ENCODE measurements at places on chromosomes 6 and 20.

DNA sequence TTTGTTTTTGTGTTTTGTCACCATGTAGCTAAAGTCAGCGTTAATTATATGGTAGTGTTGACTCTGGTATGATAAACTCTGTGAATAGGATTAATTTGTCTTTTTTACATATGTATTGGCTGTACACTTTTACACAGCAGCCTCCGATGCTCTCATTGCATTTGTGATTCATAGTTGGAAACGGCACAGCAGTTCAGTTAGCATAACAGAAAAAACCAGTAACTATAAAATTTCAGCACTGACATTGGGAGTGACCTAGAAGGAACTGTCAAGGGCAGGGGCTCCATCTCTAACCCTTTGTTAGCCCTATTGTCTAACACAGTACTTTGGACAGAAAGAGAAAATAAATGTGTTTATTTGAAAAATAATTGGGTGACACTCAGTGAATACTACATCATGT, 5.6 kb upstream of the BEND6 start:
- no peak for DNase-seq

DNA sequence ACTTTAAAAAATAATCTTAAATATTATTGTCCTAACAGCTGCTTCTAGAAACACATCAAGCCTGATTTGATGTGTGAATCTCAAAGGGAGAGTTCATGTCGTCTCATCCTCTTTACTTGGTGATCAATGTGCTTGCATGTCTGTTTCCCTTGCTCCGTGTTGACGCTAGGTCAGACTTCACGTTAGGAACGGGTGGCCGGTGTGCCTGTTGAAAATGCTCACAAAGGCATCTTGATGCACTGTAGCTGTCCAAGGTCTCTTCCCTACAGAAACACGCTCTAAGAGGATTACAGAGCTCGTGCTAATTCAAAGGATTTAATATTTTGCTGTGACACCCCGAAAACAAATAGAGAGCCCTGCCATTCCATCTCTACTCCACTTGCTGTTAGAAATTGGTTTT, 84.6 kb downstream of the ID4 start:
- DNase-seq = peak; percentile 64

GRCh38 chr20:45725134-45725533, 3.0 kb downstream of the SPINT4 start:
- no peak for DNase-seq

GRCh38 chr6:26187981-26188635, 100.9 kb downstream of the HFE start:
- peak; percentile 82 for DNase-seq

- peak; percentile 9 for DNase-seq
Observed at GRCh38 chr6:6588064-6588923, at the start of gene LY86. TSS of gene LY86 (plus strand) at chr6:6588720. CDS start at chr6:6588735, 15 bp downstream.

DNA sequence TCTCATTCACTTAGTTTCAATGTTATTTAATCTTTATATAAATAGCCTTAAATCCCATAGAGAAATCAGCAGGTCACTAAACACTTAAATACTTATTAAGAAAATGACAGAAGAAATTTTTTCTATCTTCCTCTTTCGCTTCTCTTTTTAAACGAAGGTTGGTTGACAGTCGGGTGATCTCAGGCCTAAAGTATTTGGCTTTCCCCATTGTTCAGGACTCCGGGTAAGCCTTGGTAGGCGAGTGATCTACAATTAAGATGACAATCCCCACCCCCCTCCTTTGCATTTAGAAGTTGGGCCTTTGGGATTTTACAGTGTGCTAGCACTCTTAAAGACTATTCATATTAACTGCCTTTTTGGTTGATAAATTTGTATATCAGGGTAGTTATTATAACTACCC, 19.7 kb upstream of the UTRN start:
- peak; percentile 87 for DNase-seq

- DNase-seq = no peak
Observed at GRCh38 chr6:35487658-35488516, 9.0 kb downstream of the TEAD3 start.

- DNase-seq = peak; percentile 59
Observed at GRCh38 chr6:149012040-149012545, 265.3 kb downstream of the UST start.

- peak; percentile 8 for DNase-seq
Observed at GRCh38 chr6:54335871-54336270, 27.6 kb downstream of the TINAG start.

GRCh38 chr20:24987244-24987643, 5.3 kb downstream of the APMAP start:
- DNase-seq = no peak

DNA sequence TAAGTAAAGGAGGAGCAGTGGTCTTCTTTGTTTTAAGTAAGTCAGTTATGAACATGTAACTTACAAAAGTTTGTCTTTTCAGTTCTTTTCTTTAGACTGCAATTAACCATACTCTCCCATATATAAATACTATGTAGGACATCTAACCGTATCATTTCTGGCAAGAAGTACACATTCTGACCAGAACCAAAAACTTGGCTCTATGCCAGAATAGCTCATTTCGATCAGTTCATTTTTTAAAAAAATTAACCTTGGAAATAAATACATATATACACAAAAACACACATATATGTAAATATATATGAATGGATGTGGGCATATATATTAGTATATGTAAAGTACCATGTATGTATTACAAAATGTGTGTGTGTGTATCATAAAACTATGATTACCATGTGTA, 145.0 kb downstream of the PHACTR1 start:
- DNase-seq = no peak

GRCh38 chr20:46563170-46563859, 12.9 kb upstream of the OCSTAMP start:
- DNase-seq = no peak

GRCh38 chr20:10249048-10249770, 30.6 kb downstream of the SNAP25 start:
- DNase-seq = no peak

DNA sequence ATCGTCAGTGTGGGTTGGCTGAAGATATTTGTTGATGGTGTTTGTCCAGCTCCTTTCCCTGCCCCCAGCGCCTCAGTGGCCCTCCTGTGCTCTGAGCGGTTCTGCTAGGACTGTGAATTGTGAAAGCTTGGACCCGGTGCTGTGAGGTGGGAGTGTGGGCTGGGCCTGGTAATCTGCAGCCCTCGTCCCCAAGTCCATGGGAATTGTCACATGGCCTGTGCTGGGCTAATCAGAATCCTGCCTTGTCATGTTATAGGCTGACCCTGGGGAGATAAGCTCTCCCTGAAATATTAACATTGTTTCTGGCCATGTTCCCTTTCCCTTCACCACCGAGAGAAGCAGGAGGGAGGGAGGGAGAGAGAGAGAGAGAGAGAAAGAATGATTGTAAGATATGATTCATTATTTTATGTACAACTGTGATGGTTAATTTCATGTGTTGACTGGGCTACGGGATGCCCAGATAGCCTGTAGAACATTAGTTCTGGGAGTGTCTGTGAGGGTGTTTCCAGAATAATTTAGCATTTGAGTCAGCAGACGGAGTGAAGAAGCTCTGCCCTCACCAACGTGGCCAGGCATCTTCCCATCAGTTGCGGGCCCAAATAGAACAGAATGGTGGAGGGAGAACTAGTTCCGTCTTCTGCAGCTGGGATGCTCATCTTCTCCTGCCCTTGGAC, 62.4 kb downstream of the TFAP2C start:
- DNase-seq = no peak

DNA sequence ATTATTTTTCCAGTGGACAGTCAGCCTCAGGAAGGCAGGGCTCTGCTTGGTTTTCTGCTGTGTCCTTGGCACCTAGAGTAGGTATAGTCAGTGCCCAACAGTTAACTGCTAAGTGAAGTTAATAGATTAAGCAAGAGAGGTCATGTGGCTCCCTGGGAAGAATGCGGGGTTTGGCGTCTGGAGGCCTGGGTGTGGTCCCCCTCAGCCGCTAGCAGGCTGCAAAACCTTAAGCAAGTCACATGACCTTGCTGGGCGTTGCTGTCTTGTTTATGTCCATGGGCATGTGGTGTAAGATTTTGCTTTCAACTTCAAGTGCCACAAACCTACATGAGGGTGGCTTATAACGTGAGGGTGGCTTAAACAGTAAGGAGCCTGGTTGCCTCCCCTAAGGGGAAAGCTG, 75.5 kb upstream of the SCP2D1 start:
- DNase-seq = no peak

DNA sequence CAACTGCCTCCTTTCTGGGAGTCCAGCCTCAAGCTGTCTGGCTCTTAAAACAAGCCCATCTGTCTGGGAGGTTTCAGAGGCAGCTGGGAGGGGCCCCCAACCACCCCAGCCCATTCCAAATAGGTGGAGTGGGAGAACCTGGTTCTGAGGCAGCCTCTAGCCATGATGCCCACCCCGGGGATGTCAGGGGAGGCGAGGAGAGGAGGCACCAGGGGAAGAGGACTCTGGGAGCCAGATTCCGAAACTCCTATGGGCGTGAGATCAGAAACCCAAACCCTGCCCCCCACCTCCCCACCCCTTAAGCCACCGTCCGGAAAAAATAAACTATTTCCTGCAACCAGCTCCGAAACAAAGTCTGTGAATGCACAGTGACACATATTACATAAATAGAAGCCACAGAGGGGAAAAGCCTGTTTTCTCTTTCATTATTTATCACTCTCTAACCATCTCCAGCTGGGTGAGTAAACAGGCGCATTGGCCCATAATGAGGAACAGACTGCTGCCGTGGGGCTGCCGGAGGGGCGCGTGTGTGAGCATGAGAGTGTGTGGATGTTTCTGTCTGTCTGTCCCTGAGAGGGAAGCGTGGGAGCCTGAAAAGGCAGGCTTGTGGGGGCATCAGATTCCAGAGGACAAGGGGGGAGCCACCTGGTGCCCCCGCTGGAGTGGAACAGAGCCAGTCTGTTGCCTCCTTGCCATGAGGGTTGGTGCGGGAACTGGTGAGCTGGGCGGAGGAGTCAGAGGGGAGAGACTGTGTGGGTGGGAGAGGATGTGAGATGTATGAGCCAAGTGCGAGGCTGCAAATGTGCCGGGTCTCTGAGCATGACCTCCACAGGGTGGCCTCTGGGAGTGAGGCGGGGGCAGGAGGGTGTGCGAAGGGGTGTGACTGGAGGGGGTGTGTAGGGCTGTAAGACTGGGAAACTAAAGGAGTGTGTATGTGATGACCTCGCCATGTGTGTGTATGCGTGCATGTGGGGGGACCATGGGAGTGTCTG, 14.3 kb upstream of the FOXP4 start:
- peak; percentile 81 for DNase-seq

- no peak for DNase-seq
Observed at GRCh38 chr6:167856999-167857660, 30.4 kb downstream of the AFDN start.

DNA sequence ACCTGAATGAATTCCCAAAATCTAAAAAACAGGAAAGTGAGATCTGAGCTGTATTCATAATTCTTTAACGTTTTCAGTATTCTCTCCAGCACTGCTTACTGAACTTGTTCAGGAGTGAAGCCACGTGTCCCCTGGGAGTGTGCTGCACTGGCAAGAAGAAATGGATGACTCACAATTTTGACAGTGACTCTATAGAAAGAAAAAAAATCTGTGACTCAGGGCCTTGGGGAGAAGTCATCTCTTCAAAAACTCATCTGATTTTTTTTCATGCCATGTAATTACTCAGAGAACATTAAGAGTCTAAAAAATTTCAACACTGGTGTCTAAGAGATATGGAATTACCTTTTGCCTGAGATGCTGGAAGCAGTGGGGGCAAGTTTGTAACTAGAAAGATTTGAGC, 39.7 kb downstream of the ANKEF1 start:
- peak; percentile 63 for DNase-seq

DNA sequence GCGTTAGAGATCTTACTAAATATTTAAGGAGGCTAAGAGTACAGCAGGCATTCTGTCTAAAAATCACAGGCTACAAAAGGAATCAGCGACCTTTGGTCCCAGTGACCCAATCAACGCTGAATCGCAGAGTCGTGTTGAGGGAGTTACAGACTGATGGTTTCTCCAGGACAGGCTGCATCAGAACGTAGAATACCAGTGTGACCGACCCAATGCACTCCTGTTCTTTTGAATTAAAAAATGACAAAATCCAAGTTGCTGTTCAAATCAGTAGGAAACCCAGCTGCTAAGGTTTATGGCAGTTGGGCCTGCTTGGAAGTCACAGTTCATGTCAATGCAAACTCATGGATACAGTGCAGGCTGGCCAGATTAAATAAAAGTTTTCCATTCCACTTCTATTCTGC, 155.8 kb upstream of the AFDN start:
- no peak for DNase-seq

- DNase-seq = no peak
Observed at GRCh38 chr6:44119704-44120262, 7.5 kb downstream of the MRPL14 start.

- DNase-seq = no peak
Observed at GRCh38 chr20:51889466-51889865, 87.1 kb upstream of the SALL4 start.

DNA sequence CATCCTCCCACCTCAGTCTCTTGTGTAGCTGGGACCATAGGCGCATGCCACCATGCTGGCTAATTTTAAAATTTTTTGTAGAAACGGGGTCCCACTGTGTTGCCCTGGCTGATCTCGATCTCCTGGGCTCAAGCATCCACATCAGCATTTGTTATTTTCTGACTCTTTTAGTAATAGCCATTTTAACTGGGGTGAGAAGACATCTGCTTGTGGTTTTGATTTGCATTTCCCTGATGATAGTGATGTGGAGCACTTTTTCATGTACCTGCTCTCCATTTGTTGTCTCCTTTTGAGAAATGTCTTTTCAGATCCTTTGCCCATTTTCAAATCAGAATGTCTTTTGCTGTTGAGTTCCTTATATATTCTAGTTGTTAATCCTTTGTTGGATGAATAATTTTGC, 22.2 kb upstream of the TULP4 start:
- DNase-seq = no peak

DNA sequence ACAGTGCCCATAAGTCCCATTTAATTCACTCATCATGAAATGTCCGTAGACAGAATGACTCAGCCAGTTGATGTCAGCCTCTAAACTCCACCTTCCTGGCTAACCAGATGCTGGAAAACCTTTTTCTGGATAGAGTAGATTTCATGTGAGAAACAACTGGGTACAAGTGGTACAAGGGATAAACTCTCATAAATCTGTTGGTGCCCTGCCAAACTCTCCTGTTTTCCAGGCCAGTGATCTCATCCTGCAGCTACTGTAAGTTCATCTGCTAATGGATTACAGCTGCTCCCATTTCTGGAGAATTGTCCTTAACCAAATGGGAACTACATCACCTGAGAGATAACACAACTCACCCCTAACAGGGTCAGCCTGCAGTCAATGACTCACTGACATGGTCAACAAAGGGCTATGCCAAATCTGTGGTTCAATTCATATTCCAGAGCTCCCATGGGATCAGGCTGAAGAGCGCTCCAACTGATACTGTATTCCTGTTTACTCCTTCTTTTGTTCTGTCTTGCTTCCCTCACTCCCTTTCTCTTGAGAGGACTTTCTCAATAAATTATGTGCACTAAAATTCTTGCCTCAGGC, 210.1 kb upstream of the HDDC2 start:
- DNase-seq = no peak

DNA sequence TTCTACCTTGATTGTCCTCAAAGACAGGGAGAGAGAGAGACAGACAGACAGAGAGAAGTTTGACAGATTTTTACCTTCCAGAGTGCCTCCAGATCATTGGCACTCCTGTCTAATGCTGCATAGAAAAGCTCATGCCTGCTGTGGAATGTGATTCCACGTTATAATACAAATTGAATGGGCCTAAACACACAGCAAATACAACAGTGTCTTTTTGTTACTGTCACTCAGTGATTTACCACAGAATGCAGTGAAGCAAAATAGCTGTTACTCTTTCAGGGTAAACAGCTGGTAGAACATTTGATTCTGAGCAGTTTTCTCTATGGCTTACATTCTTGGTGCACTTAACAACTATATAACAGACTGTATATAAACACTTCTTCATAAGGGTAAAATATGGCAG, 558.7 kb downstream of the LMBRD1 start:
- DNase-seq = no peak

All from eye (tissue), 1 donor.